ENCODE measurements at places on chromosomes 6 and 20. TPM values are rescaled to one million over a fixed set of nuclear protein-coding genes. Genes with fewer than 3 reads are reported as not detected.
A peak's percentile ranks its signal among the peaks of the same experiment; 100 is the strongest.

DNA sequence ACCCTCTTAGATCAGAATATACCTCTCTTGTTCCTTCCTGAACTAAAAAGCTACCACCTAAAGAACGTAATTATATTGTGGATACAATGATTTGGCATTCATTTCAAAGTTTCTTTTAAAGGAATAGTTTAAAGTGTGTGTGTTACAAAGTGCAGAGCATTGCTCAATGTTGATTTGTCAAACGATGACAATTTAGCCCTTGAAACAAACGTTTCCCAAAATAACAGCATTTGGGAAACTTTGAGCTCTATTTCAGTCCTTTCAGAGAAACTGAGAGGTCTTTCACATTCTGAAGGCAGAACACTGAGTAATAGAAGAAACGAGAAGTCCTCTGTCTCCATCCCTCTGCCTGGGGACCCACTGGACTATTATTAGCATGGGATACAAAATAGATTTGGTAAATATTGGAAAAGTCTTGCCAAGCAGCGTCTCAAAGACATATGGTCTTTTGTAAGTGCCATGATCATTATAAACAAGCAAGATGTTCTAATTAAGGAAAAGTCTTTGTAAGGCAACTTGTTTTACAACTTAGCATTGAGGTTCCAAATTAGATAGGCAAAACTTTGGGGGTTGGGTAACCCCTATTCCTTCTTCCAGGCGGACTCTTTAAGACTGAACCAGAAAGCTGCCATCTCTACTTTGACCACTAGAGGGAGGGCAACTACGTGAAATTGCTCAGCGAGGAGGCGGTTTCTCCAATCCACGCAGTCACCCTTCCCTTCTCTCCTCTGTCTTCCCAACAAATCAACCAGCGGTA lies 208.8 kb downstream of the RNF144B start:
- peak; percentile 84 for DNase-seq

Gene SEMG1
- not detected for total RNA-seq

DNA sequence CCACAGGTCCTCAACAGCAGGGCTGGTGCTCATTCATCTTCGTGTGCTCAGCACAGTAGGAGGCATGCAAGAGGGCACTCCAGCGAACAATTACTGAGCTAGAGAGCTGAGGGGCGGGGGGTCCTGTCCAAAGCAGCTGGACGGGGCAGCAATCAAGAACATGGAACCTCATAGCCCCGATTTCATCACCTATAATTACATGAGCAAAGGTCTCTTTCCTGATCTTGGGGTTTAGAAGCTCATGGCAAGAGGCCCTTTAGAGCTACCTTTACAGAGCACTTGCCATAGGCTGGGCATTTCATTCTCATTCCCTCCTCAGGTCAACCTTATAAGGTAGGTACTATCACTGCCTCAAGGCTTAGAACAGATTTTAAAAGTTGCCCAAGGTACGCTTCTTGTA lies 10.4 kb downstream of the MOCS1 start:
- DNase-seq, result no peak

Gene GJA1
- total RNA-seq, result 0.32 TPM

Gene C20orf144
- total RNA-seq, result not detected
